ENCODE measurements at places on chromosomes 7 and 10. TPM values are rescaled to one million over a fixed set of nuclear protein-coding genes. Genes with fewer than 3 reads are reported as not detected.

- no peak for DNase-seq
These were observed 95.4 kb upstream of the SEMA3C start for GRCh38 chr7:81014266-81014665.

DNA sequence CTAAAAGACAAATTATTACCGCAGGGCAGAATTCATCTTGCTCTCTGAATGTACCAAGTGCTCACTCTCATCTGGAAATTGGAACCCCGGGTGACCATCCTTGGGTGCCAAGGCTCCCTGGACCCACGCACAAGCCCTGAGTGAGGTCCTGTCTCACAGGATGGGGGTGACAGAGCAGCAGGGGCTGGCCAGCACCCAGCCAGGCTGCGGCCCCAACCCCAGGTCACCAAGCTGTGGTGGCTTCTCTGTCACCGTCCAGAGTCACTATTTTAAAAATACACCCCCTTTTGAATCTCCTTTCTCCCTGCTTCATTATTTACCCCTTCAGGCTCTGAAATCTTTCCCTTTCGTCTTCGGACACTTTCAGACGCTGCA, 148.6 kb downstream of the PRKAG2 start:
- DNase-seq = no peak

CFAP46 gene
- not detected for total RNA-seq

ZEB1 gene
- 1.4 TPM for total RNA-seq

Measured in PC-9 (cell line).